ENCODE measurements at places on chromosomes 3 and 15. TPM values are rescaled to one million over a fixed set of nuclear protein-coding genes. Genes with fewer than 3 reads are reported as not detected.

The SPATA12 gene
- total RNA-seq = not detected

The EOMES gene
- total RNA-seq = 0.35 TPM

The RAB6B gene
- total RNA-seq = 0.09 TPM

The RTP4 gene
- not detected for total RNA-seq

The TLR9 gene
- under 0.01 TPM for total RNA-seq

All from pericardium fibroblast (primary cell).